Central memory CD4-positive, alpha-beta T cell (primary cell): ENCODE measurements at places on chromosomes 6 and 20.

GRCh38 chr20:45365444-45365970 lies 2.6 kb downstream of the SYS1 start:
- no peak for DNase-seq

DNA sequence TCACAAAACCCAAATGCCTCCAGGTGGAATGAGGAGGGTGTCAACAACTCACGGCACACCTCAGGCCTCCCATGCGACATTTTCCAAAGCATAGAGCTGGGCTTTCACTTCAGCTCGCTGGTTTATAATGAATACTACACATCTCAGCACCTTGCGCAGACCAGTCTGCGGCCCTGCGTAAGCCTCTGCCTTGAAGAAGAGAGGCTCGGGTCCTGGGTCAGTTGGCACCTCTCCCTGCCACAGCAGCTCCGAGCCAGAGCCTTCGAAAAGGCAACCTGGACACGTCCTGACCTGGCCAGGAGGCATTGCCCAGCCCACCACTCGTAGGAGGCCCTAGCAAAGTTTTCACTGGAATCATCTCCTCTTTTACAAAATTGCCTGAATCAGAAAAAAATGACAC lies 183.0 kb upstream of the AFDN start:
- no peak for DNase-seq

DNA sequence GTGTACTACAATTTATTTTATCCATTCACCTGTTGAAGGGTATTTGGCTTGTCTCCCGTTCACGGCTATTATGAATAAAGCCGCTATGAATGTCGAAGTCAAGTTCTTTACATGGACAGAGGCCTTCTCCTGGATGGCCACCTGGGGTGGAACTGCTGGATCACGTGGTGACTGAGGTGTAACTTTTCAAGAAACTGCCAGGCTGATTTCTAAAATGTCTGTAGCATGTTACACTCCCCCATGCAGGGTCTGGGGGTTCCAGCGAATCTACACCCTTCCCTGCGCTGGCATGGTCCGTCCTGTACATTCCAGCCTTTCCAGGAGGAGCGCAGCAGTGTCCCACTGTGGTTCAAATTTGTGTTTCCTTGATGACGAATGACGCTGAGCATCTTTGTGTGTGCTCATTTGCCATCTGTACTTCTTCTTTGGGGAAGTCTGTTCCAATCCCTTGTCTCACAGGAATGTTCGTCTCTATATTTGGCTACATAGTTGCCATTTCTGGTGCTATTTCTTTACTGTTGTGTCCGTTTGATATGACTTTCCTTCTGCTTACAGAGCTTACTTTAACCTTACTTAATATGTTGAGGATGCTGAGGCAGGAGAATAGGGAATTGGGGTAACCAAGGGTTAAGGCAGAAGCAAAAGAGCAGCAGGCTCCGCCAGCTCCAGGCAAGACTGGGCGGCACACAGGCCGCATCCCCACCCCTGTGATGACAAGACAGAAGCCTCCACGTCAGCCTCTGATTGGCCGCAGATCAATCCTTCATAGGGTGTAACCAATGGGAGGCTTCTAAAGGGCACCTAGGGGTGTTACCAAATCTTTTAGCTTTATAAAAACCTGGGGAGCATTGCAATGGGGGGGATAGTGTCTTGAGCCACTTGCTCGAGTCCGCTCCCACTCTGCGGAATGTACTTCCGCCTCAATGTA lies 106.6 kb downstream of the TAF4 start:
- no peak for DNase-seq

- no peak for DNase-seq
Observed at GRCh38 chr6:152993431-152993830, 9.1 kb downstream of the MTRF1L start.

DNA sequence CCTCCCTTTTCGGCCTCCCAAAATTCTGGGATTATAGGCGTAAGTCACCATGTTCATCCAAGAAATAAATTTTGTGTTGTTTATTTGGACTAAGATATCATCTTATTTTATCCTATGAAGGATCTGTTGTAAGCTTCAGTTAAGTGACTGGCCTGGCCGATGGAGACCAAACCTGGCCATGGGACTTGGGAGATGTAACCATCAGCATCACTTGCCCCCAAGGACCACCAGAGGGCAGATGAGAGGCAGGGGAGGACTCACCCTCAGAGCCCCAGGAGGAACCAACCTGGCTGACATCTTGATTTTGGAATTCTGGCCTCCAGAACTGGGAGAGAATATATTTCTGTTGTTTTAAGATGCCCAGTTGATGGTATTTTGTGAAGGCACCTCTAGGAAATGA lies 266.7 kb downstream of the CDH26 start:
- DNase-seq = no peak

- DNase-seq = no peak
Observed at GRCh38 chr20:37901240-37901639, 1.7 kb upstream of the VSTM2L start.

DNA sequence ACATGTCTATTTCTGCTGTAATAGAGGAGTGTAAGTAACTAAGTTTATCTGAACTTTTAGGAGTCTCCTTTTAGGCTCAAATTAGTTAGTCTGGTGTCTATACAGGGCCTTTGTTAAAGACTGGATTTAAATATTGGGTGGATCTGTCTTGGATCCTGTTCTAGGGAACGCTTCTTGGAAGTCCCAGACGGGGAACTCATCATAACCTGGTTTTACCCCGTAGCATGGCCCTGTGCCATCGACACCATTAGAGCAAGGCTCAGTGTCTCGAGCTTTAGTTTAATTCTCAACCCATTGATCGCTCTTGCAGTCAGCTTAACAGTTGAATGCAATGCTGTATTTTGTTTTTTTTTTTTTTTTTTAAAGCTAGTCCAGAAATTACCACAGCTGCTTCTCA lies 89.9 kb downstream of the CARMIL1 start:
- DNase-seq = no peak

DNA sequence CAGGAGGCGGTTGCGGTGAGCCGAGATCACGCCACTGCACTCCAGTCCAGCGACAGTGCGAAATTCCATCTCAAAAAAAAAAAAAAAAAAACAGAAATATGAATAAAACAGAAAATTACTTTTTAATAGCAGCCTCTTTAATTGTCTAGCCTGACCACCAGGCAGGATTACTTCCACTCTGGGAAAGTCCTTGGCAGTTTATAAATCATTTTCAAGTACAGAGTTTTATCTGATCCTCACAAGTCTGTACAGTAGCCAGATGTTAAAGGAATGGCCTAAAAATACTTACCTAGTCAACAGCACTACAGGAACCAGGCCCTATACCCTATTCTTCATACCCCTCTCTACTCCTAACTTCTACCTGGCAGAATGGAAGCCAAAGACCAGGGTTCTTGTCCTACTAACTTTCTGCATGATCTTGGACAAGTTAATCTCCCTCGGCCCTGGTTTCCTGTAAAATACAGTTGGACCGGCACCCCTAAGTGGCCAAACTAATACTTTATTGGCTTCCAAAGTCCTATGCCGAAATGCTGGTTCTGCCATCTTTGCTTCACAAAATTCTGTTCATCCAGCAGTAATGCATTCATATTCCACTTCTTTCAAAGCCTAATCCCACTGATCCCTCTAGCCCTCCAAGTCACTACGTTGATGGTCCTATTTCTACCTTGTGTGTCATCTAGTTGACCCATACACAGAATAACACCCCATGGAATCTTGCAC lies 1.9 kb downstream of the EIF2S2 start:
- DNase-seq = no peak

- DNase-seq = no peak
Observed at GRCh38 chr6:17867880-17868279, 119.6 kb downstream of the KIF13A start.

DNA sequence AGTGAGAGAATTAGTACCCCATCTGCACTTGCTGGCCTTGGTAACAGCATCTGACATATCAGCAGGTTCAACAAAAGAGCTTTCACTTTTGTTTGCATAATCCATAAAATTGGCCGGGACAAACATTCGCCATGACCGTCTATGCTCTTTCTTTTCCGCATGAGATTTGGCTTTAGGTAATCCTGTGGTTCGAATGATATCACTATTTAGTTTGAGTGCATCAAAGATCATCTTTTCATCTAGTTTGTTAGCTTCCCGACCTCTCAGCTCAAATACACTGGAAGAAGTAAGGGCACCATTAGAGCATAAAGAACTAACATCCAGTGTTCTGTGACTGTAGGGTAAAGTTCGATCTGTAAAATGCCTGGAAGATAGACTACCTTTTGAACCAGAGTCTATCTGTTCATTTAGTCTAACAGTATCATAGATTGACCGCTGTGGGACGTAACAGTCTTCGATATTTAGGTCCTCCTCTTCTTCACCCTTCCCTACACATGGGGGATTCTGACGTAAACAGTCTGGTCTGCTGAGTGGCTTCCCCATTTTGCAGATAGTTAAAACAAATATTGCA lies 101.6 kb downstream of the DST start:
- DNase-seq = no peak

DNA sequence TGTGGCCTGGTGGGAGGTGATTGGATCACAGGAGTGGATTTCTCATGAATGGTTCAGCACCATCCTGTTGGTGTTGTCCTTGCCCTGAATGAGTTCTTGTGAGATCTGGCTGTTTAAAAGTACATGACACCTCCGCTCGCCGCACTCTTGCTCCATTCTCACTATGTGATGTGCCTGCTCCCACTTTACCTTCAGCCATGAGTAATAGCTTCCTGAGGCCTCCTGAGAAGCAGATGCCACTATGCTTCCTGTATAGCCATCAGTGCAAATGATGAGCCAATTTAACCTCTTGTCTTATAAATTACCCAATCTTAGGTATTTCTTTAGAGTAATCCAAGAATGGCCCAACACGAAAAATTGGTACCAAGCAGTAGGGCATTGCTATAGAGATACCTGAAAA lies 34.5 kb downstream of the KIF16B start:
- no peak for DNase-seq

GRCh38 chr6:159152782-159153181 lies 16.4 kb upstream of the FNDC1 start:
- DNase-seq = no peak

DNA sequence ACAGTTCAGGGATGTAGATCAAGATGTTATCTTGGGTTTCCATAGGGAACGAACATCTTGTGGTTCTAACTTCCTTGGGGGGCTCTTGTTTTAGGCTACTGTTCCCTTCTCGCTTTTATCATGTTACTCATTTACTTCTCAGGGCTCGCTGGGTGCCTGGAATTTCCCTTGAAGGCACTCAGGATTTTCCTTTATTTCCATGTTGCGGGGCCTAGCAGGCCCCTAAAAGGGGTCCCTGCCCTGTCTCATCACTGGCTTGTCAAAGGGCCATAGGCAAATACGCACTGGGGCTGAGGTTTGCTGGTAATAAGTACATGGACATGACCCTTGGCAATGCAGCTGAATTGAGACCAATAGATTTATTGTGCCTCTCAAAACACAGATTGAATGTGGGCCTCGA lies 262.3 kb downstream of the CDH4 start:
- DNase-seq = no peak

- DNase-seq = no peak
Observed at GRCh38 chr6:160274871-160275510, 16.4 kb upstream of the SLC22A2 start.

DNA sequence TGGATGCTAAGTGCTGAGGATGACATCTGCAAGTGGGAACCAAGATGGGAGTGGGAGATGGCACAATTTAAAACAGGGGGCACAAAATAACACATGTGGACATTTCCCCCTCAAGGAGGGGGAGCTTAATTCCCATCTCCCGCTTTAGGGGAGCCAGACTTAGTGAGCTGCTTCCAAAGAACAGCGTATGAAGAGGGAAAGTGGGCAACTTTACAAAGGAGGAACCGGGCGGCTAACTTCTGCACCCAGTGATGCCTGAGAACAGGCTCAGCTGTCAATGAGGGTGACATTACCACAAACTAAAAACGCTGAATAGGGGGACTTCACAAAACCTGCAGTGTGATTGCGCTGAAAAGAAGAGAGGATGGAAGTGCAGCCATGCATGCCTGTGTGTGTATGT lies 95.5 kb upstream of the NXT1 start:
- DNase-seq = no peak
